ENCODE measurements at places on chromosomes 5 and 9.

GRCh38 chr9:101513351-101513750 is 20.3 kb upstream of the RNF20 start:
- no peak for DNase-seq

DNA sequence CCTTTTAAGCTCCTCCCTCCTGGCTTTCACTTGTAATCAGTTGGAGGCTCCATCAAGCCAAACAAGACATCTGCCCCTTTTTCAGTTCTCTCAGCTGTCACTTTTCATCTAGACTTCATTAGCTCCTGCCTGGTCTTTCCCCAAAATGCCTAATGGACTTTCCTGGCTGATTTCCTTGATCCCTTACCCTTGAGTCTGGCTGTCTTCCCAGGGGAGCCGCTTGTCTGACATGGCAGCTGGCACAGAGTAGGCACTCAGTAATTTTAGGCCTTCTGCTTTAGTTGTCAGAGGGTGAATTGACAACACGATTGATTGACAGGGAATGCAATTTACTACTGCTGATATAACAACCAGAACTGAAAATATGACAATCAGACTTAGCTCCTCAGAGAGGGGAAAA is 2.1 kb downstream of the C9orf153 start:
- DNase-seq, result no peak

DNA sequence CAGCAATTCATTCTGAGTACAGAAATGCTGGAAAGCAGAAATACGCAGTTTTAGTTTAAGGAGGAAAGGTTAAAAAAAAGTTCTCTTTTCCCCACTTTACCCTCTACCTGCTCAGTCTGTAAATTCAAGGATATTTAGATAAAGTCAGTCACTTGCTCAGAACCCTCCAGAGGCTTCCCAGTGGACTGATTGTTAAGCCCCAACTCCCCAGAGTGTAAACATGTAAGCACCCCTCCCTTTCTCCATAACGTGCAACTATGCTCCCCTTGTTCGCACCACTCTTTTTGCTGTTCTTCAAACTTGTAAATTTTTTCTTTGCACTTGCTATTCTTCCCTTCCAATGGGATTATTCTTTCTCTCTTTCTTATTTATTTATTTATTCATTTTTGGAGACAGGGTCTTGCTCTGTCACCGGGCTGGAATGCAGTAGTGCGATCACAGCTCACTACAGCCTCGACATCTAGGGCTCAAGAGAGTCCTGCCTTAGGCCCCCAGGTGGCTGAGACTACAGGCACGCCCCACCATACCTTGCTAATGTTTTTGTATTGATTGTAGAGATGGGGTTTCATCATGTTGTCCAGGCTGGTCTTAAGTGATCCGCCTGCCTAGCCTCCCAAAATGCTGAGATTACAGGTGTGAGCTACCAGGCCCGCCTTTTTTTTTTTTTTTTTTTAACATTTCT is 32.5 kb upstream of the ERBIN start:
- DNase-seq, result no peak

DNA sequence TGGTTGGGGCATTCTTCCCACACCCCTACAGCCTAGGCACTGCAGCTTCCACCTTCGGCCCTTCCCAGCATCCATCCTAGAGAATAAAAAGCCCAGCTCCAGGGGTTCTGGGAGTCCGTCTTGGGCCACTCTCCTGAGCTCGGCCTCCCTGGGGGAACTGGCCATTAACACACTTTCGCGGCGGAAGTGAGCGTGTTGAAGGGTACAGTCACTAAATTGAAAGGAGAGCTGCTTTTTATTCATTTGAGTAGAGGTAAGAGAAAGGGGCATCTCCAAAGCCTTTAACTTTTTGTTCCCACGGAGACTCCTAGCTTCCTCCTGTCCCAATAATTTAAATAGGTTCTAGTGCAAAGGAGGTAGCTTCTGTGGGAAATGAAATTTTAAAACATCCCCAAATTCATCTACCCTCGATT is 31.0 kb upstream of the NFIB start:
- DNase-seq, result no peak

DNA sequence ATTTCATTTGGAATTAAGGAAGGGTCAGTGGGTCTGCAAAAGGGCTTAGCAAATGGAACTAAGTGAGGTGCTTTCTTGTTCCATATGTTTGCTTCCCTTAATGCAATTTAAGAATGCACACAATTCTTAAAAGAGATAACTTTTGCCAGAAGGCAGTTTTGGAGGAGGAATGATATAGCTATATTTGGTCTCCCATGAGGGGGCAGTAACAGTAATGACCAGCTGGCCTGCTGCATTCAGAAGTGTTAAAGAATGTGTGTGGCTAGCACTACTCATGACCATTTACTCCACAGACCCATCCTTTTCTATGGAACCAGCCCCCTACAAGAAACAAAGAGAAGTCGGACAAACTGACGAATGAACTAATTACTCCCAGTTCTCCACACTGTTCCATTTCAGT is 638.9 kb downstream of the RAB3C start:
- DNase-seq, result no peak

- DNase-seq, result no peak
Measured at GRCh38 chr5:178291161-178291561, 58.6 kb upstream of the PHYKPL start.

DNA sequence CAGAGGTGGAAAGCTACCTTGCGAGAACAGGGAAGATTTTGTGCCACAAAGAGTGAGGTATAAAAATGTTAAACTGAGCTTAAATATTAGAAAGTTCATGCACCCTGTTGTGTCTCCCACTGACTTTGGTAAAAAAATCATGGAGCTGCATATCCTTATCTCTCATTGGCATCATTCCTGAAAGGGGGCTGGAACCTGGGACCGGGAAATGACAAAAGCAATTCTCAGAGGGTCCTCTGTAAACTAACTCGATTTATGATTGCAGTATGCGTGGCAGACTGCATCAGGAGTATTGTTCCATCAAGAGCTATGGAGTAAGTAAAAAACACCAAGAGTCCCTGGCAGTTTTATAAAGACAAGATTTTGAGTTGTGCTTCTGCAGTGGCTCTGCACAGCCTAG is 148.8 kb downstream of the DCP2 start:
- no peak for DNase-seq

GRCh38 chr5:29993286-29993685 is 1200.2 kb upstream of the CDH6 start:
- no peak for DNase-seq

- no peak for DNase-seq
Measured at GRCh38 chr5:55866485-55866884, 15.3 kb downstream of the IL31RA start.

DNA sequence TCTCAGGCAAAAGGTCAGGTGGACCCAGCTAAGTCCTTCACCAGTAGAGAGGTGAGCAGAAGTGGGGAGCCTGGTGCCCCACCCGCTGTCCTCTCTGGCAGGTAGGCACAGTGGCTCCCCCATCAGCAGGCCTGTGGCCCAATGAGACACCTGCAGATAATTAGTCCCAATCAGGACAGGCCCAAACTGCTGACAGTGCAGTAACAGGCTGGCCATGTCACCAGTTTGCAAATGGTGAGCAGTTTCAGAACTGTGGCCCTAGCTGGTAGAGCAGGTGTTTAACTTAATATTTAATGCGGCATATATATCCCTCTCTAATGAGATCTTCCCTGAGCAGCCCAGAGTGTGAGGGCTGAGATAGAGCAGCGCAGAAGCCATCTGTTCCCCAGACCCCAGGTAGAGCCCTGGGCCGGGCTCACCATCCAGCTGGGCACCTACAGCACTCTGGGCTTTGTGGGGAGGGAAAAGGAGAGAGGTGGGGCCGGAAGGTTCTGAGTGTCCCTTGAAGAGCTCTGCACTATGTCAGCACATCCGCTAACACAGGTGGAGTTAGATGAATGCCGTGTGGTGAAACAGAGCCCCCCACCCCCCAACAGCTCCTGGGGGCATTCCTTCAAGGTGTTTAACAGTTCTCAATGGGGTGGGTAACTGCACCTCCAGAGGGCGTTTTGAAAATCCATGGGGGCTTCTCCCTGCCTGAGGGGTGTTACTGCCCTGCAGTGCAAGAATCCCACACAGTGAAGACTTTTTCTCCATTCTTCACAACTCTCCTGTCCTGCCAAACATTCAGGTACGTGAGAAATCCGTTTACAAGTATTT is 120.5 kb downstream of the PAX5 start:
- no peak for DNase-seq

DNA sequence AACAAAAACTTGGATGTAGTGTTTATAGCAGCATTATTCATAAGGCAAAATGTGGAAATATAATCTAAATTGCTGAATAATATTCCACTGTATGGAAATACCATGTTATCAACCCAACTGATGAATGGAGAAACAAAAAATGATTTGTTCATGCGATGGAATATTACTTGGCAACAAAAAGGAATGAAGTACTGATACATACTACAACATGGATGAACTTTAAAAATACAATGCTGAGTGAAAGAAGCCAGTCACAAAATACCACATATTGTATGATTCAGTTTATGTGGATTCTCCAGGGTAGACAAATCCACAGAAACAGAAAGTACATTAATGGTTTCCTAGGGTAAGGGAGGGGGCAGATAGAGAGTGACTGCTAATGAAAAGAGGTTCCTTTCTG is 83.7 kb upstream of the DNAH5 start:
- no peak for DNase-seq

- no peak for DNase-seq
Measured at GRCh38 chr9:87498811-87499360, 1.2 kb downstream of the DAPK1 start.

DNA sequence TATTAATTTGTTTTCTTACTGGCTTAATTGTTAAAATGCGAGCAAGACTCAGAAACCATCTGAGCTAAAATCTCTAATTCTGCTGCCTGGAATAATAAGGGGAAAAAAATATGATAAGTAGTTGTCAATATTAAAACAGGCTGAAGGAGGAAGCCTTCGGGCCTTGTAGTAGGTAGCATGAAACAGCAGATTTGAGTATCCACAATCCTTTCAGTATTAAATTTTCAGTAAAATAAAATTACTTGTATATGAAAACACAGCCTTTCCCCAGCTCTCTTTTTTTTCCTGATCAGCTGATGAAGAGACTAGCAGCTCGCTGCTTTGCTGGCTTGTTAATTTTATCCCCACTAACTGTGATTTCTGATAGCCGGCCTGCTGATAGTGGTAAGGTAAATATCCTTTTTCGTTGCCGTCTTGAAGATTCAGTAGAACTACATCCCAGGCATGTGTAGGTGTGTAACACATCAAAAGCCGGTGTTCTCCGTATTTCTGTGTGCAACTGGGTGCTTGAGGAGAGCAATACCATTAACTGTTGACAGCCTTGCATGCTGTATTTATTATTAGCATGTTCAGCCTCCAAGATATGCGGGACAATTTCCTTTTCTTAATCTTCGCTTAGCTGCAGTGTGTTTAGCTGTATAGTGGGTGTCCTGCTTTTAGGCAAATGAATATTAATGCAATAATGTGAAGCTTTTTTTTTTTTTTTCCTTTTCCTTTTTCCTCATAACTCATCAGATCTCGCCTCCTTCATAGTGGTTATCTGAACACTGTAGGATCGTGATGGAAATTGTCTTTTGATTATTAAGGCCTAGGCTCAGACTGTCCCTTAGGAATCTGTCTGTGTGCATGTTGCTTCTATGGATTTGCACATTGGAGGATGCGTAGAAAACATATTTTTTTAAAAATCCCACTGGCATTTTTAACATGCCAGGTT is 144.6 kb downstream of the SMARCA2 start:
- no peak for DNase-seq

DNA sequence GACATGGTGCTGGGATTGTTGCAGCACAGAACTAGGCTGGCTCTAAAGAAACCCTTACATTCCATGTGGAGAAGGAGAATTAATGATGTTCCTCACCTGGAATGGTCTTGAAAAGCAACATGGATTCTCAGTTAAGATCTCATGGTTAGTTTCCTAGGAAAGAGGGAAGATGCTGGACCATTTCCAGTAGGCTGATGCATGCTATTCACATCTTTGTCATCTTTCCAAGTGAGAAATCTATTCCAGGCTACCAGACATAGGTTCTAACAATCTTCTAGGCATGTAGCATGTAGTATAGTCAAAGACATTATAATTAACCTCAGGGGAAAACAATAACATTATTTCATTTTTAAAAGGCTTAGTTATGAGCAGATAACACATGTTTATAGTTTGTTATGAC is 44.3 kb downstream of the TMEM252 start:
- DNase-seq, result no peak

DNA sequence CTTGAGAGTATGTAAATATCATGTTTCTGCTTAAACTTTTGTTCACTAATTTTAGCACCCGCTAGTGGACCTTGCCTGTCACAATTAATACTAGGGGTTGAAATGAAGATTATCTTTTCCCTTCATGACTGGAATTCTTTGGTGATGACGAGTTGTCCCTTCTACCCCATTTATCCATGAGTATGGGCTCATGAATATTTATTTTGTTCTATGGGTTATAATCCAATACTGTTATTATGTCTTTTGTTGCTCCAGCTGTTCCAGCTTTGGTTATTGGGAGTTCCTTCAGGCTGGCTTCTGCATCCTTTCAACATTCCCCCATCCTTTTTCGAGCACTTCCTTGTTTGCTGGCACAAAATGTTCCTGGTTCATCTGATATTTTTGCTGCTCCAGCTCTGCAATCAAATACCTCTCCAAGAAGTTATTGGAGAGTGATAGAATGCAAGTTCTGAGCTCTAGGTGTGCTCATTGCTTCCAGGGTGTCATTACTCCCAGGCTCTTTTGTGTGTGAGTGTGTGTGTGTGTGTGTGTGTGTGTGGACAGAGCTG is 19.7 kb upstream of the ARHGEF28 start:
- DNase-seq, result no peak

- DNase-seq, result no peak
Measured at GRCh38 chr5:168777651-168778050, 198.5 kb upstream of the PANK3 start.

- no peak for DNase-seq
Measured at GRCh38 chr9:74519419-74519818, 22.3 kb downstream of the RORB start.

DNA sequence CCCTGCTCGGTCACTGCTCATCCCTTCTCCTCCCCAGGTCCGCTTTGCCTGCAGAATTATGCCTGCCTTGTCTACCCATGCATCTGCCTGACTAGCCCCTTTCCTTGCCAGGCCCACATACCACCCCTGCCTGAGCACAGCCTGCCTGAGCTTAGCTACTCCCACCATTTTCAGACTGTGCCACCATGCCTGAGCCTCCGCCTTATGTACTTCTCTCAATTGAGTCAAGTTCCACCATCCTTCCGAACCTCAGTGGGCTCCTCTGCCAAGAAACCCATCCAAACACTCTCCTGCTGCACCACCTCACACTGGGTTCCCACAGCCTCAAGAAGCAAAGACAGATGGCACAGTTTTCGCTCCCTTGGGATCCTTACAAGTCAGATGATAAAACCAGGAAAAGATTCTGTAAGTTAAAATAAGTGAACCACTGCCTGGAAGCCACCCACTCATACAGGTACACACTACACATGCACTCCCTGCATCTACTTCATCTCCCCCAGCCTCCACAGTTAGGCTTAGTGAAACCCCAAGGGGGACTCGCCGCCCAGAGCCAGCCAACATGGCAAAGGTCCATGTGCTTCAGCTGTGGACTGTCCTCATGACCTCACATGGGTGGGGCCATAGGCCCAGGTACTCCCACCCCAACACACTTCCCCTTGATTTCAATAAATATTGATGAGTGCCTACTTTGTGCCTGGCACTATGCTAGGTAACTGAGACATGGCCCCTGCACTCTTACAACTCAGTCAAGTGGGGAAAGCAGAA is 23.1 kb downstream of the P4HA2 start:
- DNase-seq, result no peak
